ENCODE measurements at places on chromosomes 11 and 22.
A peak's percentile ranks its signal among the peaks of the same experiment; 100 is the strongest.

GRCh38 chr22:50315289-50316113 lies 8.1 kb upstream of the PLXNB2 start:
- DNase-seq = no peak

- DNase-seq = no peak
These were observed 24.8 kb downstream of the ACER3 start for GRCh38 chr11:76885390-76886097.

DNA sequence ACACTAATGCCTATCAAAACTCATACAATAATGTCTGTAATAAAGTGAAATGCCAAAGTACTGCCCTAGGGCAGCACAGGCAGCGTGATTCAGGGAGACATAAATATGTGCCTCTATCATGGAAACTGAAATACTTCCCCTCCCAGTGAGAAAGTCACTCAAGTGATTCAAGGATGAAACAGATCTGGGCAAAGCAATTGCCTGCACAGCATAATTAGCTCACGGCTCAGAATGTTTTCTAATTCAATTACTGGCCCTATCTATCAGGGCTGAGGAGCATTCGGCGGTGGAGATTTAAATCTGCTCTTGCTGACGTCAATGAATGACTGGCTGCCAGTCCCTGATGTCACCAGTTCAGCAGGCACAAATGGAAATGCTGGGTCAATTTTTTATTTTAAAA lies 27.7 kb upstream of the PPP2R1B start:
- no peak for DNase-seq

DNA sequence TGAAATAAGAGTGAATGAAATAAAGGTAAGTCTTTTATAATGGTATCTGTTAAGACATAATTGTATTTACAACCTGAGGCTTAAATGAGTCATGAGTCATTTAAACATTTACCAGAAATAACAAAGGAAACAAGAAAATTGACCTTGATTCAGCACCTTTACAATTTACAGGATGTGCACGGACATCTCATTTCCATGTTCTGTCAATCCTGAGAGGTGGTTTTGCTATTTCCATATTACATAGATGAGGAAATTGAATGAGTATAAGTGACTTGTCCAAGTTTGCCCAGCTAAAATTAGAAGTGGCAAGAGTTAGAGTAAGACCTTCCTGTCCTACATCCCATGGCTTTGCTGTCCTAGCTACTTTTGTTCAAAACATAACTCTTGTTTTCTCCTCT lies 89.1 kb downstream of the TRIM44 start:
- no peak for DNase-seq

- peak; percentile 64 for DNase-seq
These were observed at the start of gene CLNS1A for GRCh38 chr11:77637345-77638165. Gene CLNS1A, minus strand, starts transcription at chr11:77637794. Its CDS starts 80 bp downstream, at chr11:77637714.

- DNase-seq = no peak
These were observed 27.1 kb downstream of the HPS5 start for GRCh38 chr11:18294862-18295261.

- peak; percentile 84 for DNase-seq
These were observed at the start of gene PPM1F for GRCh38 chr22:21952586-21953571. Gene PPM1F, minus strand, starts transcription at chr22:21952848. Its CDS starts 6,800 bp downstream, at chr22:21946048.

- DNase-seq = no peak
These were observed 123.6 kb downstream of the EHF start for GRCh38 chr11:34744511-34744910.

DNA sequence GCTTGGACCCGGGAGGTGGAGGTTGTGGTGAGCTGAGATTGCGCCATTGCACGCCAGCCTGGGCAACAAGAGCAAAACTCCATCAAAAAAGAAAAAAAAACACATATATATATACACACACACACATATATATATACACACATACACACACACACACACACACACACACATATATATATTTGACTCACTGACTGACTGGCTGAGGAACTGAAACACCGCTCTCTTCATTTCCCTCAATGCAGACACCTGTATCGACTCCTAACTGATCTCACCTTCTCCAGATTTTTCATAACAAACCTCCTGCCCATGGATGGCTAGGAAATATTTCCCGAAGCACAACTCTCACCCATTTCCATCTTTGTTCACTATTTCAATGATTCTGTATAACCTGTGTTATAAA lies 140.7 kb upstream of the ANO3 start:
- DNase-seq = no peak

DNA sequence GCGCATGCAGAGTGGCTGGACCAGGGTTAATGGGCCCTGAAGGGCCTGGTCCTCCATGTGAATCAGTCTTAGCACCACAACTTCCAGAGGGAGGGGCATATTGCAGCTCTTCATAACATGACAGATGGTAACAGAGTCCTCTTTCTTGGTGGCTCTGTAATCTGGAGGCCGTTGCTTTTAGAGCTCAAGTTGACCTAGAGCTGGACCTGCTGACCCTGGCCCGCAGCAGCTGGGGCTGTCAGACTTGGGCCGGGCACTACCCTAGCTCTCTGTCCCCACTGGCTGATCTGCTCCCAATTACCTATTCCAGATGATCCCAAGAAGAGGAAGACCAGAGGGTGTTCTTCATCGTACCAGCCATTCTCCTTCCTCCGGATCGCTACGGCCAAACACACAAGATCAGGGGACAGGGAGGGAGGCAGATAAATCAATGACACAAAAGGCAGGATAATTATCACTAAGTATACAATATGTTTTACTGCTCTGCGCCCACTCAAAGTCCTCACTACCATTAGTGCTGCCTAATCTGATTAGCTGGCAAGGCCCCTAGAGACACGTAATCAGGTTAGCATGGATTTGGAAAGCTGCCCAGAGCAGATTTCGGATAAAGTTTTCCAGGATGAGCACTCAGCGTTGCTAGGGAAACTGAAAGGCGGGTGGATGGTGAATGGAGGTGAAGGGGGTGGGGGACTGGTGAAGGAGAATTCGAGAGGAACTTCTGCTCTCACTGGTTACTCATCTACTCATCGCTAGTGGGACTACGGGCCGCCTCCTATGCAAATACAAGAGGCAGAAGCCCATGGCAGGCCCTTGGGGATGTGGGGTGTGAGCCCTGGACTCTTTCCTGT lies 64.5 kb upstream of the PHOX2A start:
- no peak for DNase-seq

- DNase-seq = no peak
These were observed 24.5 kb downstream of the LRRC10B start for GRCh38 chr11:61533039-61533375.

DNA sequence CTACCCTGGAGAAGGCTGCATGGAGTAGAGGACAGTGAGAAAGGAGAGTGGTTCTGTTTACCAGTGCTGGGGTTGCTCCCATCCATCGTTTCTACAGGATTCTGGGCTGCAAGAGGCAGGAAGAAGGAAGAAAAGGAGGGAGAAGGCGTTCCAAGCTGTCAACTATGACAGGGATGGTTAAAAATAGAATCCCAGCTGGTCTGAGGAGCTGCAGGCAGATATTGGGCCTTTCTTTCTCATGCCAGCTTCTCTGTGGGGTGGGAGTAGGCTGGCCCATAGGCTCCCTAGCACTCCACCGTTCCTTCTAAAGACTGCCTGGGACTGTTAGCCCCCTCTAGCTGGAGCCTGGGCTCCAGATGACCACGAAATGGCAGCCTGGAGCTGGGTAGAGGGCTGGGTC lies 13.6 kb downstream of the CCKBR start:
- DNase-seq = no peak

DNA sequence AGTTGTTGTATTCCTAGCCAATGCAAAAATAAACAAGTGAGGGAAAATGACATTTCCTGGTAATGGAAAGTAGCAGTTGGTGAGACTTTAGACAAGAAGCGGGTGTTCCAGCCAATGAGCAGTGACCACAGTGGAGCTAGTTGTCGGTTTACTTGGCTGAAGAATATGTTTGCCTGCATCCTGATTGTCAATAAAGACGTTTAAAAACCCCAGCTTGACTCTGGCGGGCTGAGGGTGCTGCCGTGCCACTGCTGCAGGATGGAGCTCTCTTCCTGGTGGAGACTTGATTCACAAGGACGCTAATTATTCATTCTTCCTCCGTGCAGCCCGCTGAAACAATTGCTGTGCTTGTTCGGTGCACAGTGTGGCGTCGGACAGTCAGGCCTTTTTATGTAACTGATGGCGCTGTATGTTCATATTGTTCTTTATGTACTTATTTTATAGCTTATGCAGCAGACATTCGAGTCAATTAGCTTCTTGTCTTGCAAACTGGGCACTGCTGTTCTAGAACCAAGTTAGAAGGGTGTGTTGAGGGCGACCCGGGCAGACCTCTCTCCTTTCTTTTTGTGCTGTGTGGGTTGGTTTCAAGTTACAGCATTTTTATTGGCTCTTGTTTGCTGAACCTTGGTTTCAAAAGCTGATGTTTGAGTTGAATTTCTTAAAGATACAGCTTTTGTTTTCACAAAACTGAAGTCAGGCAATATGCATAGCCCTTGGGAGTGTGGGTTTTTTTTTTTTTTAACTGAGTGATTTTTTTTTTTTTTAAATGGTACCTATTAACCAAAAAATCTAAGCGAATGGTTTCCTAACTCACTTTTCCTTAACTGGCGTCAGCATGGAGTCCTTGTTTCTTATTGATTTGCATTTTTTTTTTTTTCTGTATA lies 153.9 kb downstream of the TEAD1 start:
- no peak for DNase-seq

DNA sequence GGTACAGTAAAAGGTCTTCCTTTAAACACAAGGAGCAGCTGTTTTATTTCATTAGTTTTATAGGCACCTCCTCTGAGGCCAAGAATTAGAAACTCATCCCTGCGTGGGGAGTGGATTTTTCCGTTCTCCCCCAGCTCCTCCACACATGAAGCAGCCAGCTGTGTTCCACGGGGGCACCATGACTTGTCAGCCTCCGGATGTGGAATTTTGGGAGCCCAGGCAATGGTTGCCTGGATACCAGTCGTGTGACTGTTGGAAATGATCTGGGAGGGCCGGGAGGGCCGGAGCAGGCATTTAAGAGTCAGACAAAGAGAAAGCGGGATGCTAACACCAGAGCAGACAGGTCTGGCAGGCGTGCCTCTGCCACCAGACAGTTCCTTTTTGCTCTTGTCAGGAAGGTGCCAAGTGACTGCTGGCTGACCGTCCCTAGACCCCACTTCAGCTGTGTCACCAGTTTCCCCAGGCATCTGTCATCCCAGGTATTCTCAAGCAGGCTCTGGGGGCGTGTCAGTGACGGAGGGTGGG lies 15.9 kb upstream of the CDC42EP2 start:
- no peak for DNase-seq

GRCh38 chr11:46527591-46528130 lies 66.2 kb downstream of the AMBRA1 start:
- no peak for DNase-seq

GRCh38 chr11:132718711-132719671 lies 813.3 kb downstream of the OPCML start:
- no peak for DNase-seq

- DNase-seq = no peak
These were observed 2.9 kb upstream of the GGT5 start for GRCh38 chr22:24247564-24248344.

- peak; percentile 42 for DNase-seq
These were observed at the start of gene PHLDB1 for GRCh38 chr11:118607401-118608359. Gene PHLDB1, plus strand, starts transcription at chr11:118607615. Its CDS starts 6,222 bp downstream, at chr11:118613837.

GRCh38 chr22:36049678-36049997 lies 21.0 kb upstream of the RBFOX2 start:
- no peak for DNase-seq

GRCh38 chr11:120205596-120206161 lies 5.2 kb upstream of the OAF start:
- no peak for DNase-seq

DNA sequence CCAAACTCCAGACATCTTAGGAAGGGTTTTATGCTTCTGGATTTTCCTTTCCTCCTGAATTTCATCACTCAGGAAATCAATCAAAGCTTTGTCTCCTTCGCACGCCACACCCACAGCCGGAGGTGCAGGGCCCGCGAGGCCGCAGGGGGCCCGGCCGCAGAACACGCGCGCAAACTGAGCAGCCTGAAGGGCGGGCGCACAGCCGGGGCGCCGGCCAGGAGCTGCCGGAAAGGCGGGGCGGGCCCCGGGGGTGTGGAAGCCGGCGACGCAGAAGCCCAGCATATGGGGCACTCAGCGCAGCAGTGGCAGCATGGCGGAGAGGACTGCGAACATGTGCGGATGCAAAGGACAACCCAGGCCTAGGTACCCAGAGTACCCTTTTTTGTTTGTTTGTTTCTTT lies 33.1 kb upstream of the SPTBN2 start:
- DNase-seq = no peak

GRCh38 chr22:40263191-40263590 lies 83.1 kb upstream of the ADSL start:
- DNase-seq = no peak

DNA sequence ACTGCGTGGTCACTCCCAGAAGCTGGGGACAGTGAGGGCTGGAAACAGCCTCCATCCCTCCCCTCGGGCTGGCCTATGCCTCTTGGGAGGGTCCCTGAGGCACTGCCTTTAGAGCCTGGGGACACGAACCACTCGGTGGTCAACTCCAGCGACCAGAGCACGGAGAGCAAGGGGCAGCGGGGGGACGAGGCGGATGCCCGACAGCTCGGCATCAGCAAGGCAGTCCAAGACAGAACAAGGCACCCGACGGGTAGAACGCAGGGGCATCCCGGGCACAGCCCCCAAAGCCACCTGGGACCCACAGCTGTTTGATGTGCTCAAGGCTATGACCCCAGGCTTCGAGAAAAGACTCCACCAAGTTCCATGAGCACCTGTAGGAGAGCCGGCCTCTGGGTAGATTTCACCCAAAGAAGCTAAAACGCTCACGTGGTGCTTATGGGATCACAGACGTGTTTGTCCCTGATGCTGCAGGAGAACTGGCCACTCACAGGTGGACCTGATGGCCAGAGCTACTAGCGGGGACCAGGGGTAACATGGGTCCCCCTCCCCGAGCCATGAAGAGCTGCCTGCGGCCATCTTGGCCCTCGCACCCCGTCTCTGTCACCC lies 510 bp upstream of the LSP1 start:
- DNase-seq = no peak

DNA sequence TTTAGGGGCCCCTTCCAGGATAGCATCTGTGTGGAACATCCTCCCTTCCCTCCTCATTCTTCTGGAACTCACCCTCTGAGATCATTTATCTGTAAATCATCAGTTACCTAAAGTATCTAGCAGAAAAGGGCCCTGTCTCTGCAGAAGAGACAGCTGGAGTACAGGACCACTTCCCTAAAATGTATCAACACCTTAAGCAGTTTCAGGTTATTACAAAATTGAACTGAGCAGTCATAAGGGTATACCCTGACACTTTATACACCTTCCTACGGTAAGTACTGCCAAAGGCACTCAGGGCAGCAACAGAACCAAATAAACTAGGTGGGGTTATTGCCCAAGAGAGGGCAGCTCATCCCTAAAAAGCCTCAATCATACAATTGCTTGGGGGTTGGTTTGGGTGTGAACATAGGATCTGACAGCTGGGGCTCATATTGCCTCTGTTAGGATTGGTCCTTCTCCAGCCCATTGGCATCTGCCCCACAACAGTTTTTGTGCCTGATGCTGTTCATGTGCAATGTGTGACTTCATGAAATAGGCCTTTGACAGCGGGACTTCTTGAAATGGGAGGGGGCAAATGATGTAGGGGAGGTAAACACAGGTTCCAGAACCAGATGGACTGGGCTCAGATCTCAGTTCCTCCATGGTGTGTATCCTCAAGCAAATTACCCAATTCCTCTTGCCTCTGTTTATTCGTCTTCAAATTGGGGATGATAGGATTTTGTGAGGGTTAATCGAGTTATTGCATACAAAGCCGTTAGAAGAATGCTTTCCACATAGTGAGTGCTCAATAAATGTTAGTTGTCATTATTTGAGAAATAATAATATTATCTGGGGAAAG lies 2.9 kb downstream of the POU2AF3 start:
- DNase-seq = no peak
